ENCODE measurements at places on chromosomes 5 and 9.

GRCh38 chr9:129109537-129109903 is 1.1 kb downstream of the CRAT start:
- DNase-seq = no peak

GRCh38 chr5:133773247-133774202 is 161.2 kb upstream of the FSTL4 start:
- no peak for DNase-seq

- DNase-seq = no peak
Measured at GRCh38 chr5:149157330-149157729, 16.0 kb downstream of the ABLIM3 start.

GRCh38 chr9:127203681-127204327 is 60.8 kb upstream of the GARNL3 start:
- no peak for DNase-seq

DNA sequence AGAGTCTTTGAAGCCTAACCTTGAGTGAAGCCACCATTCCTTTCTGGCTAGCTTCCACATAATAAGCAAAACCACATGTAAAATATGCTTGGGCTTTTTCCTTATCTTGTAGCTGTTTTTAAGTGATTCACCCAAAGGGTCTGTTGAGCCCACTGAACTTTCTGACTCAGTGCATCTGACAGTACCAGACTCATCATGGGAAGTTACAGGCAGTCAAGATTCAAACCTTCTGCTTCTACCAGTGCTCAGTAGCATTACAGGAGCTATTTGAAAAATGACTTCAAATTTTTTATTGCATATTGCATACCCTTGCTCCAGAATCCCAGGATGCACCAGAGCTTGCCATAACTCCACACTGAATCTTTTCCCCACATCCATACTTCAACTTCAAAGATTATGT is 87.5 kb upstream of the PTPRD start:
- no peak for DNase-seq

- no peak for DNase-seq
Measured at GRCh38 chr9:124626276-124626675, 119.1 kb upstream of the NR5A1 start.

DNA sequence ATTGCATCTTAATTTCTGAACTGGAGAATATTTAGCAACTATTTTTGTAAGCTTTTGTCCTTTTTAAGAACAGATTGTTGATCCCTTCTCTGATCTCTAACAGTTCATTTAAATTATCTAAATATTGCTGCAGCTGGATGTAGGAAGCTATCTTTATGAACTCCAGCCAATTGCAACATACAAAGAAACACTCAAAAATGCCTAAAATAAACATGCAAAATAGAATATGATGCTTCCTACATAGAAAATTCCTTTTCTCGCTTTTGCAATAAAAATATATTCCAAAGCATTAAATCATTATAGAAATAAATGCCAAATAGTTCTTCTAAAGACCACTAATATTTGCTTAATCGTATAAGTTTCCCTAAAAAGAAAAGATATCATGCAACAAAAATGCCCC is 218.6 kb downstream of the LURAP1L start:
- DNase-seq = no peak

GRCh38 chr9:104780796-104781395 is 17.0 kb downstream of the NIPSNAP3B start:
- DNase-seq = peak; percentile 10

GRCh38 chr5:146867996-146868708 is 10.4 kb downstream of the PPP2R2B start:
- DNase-seq = no peak

GRCh38 chr5:126680191-126680817 is 79.6 kb downstream of the PHAX start:
- no peak for DNase-seq

DNA sequence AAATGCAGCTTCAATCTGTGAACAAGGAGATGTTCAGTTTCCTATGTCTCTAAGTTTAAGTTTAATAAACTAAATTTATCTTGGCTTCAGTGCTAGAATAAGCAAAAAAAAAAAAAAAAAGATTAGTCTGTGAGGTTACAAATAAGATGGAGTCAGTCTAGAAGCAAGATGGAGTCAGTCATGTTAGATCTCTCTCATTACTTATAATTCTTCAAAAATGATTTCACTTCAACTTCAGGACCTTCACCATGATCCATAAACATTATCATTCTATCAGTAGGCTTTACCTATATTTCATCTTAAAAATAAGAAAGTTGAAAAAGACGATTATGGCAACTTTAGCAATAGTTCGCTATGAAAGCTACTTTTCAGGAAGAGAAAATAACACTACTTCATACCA is 30.2 kb upstream of the TMC1 start:
- no peak for DNase-seq
